ENCODE measurements at places on chromosomes 5 and 9.

GRCh38 chr9:82410306-82410705 is 421.7 kb downstream of the SPATA31D1 start:
- DNase-seq: no peak

GRCh38 chr9:114348906-114349482 is 19.3 kb downstream of the ORM2 start:
- DNase-seq: peak; percentile 80

GRCh38 chr5:14932902-14933469 is 61.4 kb upstream of the ANKH start:
- DNase-seq: no peak

DNA sequence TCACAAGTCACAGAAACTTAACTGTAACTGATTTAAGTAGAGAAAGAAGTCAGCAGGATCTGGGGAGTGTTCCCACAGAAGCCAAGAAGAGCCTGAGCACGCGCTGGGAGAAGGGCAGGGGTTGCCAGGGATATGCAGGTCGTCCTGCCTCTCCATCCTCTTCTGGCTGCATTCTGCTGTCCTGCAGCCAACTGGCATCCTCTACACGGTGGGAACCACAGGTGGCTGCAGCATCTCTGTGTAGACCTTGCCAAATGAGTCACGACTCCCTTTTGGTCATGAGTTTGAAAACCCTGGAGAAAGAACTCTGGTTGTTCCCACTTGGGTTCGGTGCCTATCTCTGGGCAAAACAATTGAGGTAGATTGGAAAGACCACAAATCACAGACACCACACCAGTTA is 38.4 kb upstream of the PCA3 start:
- no peak for DNase-seq

DNA sequence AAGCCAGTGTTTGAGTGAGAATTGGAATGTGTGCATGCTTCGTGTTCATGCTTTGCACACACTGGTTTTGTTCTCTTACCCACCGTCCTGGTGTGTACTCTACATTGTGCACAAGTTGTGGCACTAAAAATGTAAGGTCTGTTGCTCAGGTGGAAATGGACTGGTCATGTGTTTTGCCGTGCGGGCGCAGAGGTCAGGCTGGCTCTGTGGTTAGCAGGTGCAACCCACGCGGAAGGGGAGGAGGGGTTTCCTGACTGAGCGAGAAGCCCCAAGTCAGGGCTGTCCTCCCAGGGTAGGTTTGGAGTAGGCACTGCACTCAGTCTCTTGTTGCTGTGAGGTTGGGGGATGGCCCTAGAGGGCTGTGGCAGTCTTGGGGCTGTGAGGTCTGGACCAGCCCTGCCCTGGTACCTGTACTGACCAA is 86.6 kb downstream of the EHMT1 start:
- DNase-seq: no peak

DNA sequence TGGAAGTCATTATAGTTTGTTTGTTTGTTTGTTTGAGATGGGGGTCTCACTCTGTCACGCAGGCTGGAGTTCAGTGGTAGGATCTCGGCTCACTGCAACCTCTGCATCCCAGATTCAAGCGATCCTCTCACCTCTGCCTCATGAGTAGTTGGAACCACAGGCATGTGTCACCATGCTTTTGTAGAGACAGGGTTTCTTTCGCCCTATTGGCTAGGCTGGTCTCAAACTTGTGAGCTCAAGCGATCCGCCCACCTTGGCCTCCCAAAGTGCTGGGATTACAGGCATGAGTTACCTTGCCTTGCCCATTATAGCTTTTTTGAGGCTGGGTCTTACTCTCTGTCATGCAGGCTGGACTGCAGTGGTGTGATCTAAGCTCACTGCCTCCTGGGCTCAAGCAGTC is 28.8 kb downstream of the NSD1 start:
- no peak for DNase-seq

GRCh38 chr5:64570395-64570996 is 64.7 kb downstream of the RGS7BP start:
- DNase-seq: no peak

DNA sequence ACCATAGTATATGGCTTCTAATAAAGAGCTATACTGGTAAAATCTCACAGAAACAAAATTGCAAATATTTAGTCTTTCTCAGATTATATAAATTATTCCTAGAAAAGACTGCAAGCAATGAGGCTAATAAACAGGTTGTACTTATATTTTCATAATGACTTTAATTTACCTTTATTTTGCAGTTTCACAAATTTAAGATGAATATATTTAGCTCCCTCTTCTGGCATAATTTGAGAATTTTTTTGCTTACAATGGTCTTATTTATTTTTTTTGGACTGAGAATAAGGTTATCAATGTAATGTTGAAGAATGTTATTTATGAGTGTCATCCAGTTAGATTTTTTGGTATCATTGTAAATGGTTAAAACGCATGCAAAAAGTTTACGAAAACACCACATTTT is 56.7 kb downstream of the PIK3R1 start:
- DNase-seq: no peak

DNA sequence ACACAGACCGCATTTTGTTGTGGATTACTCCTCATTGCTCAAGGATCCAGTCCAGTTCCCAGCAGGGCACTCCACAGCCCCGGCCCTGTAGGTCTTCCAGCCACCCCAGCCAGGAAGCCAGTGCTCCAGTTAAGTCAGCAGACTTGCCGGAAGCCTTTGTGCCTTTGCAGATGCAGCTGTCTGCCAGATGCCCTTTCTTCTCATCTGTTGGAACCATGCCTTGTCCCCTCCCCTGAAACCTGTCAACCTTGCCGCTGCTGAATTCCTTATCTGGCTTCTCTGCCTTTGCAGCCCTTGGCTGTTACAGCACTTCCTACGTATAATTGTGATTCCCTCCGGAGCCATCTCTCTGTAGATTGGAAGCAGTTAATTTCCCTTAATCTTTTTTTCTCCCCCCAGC is 28.4 kb downstream of the PSAT1 start:
- no peak for DNase-seq

GRCh38 chr5:123875561-123876275 is 363.7 kb downstream of the CSNK1G3 start:
- DNase-seq: no peak

GRCh38 chr5:178304016-178304415 is 71.4 kb upstream of the PHYKPL start:
- DNase-seq: no peak

DNA sequence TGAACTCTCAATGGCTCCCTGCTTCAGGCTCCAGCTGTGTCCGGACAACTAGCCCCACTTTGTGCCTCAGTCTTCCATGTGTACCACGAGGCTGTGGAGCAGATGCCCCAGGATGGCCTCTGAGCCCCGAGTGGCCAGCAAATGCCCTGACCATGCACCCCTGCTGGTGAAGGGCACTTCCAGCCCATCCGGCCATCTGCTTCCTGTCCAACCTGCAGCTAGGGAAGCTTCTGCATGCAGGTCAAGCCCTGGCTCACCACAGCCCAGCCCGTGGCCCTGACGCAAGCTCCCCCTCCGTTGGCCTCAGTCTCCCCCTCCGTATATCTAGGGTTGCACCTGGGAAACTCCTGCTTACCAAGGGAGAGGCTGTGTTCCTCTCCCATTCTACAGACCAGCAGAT is 4.8 kb downstream of the NINJ1 start:
- no peak for DNase-seq

DNA sequence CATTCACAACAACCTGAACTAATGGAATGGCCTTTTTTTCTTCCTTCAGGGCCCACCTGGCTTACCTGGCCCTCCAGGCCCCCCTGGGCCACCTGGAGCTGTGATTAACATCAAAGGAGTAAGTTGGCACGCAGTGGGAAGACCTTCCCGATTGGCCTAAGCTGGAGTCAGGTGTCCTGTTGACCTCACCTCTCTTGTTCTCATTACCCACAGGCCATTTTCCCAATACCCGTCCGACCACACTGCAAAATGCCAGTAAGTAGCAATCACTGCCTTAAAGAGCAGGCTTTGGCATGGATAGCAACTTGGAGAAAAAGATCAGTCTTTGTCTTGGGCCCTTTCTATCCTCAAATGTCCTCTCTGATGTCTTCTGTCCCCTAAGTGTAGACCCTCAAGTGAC is 55.3 kb upstream of the TGFBR1 start:
- no peak for DNase-seq

DNA sequence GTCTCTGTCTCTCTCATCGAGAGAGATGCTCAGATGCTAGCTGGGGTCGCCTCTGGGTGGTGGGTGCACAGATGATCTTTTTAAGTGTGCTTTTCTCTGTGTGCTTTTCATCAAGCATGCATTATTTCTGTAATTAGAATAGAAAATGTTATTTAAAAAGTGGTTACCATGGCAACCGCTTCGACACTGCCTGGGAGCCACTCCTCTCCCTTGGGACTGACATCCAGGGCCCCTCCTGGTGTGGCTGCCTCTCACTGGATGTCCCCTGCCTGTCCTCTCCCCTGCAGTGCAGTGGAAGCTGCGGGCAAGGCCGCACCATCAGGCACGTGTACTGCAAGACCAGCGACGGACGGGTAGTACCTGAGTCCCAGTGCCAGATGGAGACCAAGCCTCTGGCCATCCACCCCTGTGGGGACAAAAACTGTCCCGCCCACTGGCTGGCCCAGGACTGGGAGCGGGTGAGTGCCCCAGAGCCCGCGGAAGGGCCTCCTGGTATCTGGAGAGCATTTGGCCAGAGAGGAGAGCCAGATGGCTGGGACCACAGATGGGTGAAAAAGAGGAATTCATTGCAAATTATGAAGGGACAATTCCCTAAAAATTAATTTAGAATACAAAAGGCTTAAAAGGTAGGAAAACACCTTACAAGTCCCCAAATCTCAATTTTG is 34.7 kb downstream of the ADAMTSL2 start:
- no peak for DNase-seq

Measured in memory B cell (primary cell).